ENCODE measurements at places on chromosomes 7 and 10.

GRCh38 chr10:129404091-129404490 is 63.0 kb upstream of the MGMT start:
- DNase-seq, result no peak

DNA sequence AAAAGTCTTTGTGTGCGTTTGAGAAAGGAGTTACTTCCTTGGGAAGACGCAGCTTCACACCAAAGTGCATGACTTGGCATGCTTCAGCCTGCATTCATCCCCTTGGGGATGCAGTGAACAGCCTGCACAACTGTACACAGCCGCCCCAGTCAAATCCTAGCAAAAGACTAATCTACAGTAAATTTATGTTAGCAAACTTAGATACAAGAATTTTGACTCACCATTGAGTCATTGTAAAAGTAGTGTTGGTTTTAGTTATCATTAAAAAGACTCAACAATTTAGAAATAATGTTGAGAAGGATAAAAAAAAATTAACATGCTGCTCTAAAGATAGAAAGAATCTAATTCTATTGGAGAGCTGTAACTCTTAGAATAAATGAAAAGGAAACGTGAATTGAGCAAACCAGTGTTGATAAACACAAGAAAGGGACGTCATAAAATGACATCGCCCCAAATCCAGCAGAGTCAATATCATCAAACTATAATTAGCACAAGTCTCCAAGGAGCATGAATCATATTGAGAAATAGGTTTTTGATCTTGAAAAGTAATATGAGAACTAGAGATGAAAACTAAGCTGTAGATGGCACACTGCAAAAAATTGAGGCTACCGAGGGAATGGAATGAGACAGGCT is 11.9 kb upstream of the OPTN start:
- no peak for DNase-seq

DNA sequence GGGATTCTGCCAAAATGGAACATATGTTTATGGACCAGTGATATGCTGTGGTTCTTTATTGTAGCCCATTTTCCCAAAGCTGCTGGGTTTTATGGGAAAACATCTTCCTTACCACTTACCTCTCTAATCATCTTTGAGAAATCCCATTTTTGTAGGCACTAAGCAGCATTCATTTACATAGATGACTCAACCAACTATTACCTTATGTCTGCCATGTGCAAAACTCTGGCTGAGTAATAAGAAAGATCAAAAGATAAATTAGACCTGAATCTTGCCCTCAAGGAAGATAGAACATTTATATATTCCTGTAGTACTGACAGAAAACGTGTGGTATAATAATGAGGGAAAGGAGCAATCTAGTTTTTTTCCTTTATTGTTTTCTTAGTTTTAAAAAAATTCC is 24.3 kb downstream of the CBLL1 start:
- DNase-seq, result no peak

DNA sequence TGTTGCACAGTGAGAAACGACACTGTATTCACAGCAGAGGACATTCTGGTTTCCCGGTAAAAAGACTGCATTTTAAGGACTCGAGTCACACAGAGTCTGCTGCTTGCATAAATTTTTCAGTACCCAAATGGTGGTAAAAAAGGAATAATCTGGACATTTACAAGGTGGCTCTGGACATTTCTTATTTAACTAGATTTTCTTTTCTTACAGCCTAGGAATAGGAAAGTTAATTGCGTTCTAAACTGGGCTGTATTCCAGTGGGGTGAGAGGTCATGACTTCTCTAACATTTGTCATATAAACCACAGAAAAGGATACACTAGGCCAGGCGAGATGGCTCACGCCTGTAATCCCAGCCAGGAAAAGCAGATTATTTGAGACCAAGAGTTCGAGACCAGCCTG is 237.5 kb upstream of the KLF6 start:
- no peak for DNase-seq

DNA sequence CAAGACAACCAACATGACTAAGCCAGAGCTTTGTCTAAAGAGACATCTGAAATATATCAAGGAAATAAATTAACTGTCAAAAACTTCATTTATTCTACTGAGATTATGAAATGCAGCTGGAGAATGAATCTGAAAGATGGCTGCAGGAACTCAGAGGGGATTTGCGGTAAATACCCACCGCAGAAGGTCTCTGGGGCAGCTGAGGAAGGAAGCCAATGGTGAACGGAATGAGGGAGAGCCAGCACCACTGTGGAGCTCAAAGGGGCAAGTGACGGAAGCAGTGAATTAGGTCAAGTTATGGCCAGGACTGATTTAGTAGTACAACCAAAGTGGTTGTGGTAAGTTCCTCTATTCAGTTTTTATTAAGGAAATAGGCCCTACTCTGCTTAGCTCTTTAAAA is 215.3 kb upstream of the GLI3 start:
- no peak for DNase-seq

DNA sequence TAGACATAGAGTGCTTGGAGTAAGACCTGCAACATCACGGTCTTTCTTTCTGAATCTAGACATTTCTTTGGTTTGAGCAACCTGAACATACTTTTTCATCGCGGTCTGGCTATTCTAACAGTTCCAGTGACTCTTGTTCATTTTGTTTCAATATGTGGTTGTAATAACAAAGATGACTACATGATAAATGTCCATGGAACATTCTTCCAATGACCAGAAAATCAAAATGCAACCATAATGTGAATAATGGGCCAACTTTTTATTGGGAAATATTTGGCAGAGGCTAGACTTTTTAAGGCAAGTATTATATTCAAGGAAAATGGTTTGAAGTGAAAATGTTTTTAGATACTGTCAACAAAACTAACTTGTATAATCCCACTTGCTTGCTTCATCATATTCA is 282.5 kb downstream of the INHBA start:
- no peak for DNase-seq

GRCh38 chr10:132096223-132096622 is 30.5 kb downstream of the JAKMIP3 start:
- peak; percentile 24 for DNase-seq

- DNase-seq, result no peak
These were observed 373.5 kb upstream of the CELF2 start for GRCh38 chr10:10644008-10644646.

GRCh38 chr7:98963305-98963704 is 85.0 kb downstream of the TRRAP start:
- DNase-seq, result no peak

DNA sequence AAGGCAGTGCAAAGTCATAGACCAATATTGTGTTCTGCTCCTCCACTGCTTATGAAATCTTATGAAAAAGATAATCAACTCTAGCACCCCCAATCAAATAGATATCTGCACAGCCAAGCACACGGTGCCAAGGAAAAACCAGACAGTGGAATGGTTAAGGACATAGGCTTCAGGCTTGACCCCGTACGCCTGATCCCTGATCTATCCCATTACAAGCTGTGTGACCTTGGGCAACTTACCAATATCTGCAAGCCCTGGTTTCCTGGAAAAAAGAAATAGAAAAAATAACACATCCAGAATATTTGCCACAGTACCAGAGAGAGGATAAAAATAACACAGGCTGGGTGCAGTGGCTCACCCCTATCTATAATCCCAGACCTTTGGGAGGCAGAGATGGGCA is 56.9 kb downstream of the GRB10 start:
- DNase-seq, result no peak

All from activated naive CD8-positive, alpha-beta T cell treated with anti-CD3 and anti-CD28 coated beads, Interleukin-2, amount 10 ng/mL, durations not matched to agents 7 days and 5 days (primary cell).